ENCODE measurements at places on chromosomes 13 and 19.

DNA sequence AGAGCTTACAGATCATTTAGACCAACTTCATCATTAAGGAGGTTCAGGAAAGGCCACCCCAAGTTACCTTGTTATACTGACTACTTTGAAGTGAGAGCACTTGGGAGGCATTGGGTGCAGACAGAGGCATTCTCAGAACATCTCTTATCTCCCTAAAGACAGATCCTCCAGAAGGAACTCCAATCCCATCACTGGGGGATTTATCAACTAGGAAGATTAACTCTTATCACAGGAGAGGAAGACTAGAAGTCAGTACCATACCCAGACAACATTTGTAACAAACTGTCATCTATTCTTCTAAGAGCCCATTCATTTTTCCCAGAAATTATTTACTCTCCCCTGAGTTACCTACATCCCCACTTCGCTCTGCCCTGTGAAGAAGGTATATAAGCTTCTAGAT, 5.8 kb upstream of the RFXAP start:
- DNase-seq, result no peak

DNA sequence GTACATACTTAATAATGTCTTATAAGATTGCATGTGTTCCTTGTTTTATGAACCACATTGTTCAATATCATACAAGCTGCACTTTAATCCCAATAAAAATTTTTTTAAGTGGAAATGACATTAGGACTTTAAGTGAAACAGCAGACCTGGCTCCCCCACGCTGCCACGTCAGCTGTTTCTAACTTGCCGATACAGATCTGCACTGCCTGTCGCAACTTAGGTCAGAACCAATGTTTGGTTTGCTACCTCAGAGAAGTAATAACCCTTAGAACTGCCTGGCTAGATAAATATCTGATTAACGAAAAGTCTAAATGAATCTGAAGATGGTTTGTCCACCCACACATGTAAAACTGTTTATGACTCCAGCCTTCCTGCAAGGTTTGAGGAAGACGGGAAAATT, 327.5 kb upstream of the DACH1 start:
- no peak for DNase-seq

DNA sequence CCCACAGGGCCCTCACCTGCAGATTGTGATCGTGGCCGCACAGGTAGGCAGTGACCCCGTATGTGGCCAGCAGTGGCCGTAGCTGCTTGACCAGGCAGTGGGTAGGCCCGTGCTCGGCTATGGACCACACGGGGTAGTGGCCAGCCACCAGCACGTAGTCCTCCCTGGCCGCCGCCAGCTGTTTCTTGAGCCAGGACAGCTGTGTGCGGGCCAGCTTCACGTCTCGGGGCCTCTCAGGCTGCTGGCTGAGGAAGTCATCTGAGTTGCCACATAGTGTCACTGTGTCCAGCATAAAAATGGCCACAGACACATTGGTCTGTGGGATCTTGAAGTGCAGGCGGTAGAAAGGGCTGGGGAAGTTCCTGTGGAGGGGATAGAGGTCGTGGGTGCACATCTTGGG, 1.2 kb downstream of the ACP5 start:
- no peak for DNase-seq

DNA sequence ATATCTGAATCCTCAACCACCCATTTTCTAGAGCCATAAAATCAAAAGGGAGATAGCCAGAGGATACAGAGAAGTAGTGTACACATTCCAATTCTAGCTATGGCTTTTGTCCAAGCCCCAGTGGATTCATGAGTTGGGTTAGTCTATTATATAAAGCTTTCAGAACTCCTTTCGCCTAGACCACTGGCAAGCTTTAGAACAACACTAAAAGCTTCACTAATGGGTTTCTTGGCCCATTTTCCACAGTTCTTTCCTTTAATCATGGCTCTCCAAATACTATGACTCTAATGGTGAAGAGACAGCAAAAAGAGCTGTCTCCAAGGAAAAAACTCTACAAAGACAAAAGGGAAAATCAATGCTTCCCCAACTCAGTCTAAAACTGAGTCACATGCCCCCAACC, 48.2 kb upstream of the SLITRK5 start:
- no peak for DNase-seq

DNA sequence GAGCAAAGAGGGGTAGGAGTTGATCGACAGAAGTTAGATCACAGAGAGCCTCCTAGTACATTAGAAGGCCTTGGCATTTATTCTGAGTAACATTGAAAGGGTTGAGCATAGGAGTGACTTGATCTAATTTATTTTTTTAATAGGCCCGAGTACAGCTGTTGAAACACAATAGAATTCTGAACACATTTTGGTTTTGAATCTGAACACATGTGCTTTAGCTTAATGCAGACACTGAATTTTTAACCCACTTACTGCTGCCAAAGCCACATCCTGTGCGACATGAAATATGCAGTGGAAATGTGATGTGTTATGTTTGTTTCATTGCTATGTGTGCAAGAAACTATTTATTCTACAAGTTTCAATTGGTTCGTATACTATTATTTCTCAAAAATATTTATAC, 1505.9 kb downstream of the PCDH9 start:
- DNase-seq, result no peak

GRCh38 chr19:12035220-12036172, at the start of gene ZNF433:
Gene ZNF433 (minus strand): TSS chr19:12035679. CDS start chr19:12035539, 140 bp downstream.
- DNase-seq, result peak; percentile 60

GRCh38 chr19:52219611-52220010, 29.8 kb downstream of the PPP2R1A start:
- DNase-seq, result no peak

GRCh38 chr19:5360003-5360780, 19.6 kb upstream of the PTPRS start:
- no peak for DNase-seq

DNA sequence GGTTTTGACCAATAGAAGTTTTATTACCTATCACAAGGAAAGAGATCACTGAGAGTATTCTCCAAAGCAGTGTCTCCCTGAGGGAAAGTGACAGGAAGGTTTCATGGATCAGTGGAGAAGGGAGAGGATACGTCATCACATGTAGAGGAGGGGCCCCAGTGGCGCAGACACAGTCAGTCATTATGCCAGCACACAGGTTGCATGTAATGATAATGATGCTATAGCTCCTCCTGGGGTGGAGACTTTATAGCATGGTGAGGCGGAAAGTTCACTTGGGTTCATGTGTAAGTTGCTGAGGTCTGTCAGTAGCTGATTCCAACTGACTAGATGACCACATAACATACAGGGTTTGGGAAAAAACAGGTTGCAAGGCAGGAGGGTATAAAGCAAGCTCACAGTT, 88.8 kb downstream of the FNDC3A start:
- no peak for DNase-seq

- no peak for DNase-seq
Measured at GRCh38 chr19:6825076-6825774, 52.7 kb downstream of the VAV1 start.
